Type B pancreatic cell (in vitro differentiated cells): ENCODE measurements at places on chromosomes 11 and 22.

DNA sequence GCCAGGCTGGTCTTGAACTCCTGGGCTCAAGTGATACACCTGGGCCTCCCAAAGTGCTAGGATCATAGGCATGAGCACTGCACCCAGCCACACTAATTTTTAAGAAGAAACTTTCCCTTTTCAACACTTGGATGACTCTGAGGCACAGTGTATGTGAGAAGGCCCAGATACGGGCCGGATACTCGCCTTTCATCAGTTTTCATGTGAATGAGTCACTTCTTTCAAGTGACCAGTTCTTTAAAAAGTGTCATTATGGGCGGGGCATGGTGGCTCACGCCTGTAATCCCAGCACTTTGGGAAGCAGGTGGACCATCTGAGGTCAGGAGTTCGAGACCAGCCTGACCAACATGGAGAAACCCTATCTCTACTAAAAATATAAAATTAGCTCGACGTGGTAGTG lies 120.8 kb downstream of the CTTN start:
- H3K4me3 ChIP-seq = no peak overlapping the region
- H3K27ac ChIP-seq = no peak overlapping the region
- no peaks in the 10 kb centered on the region for H3K36me3 ChIP-seq
- H3K4me1 ChIP-seq = peaks cover 23% of the 10 kb centered on the region

DNA sequence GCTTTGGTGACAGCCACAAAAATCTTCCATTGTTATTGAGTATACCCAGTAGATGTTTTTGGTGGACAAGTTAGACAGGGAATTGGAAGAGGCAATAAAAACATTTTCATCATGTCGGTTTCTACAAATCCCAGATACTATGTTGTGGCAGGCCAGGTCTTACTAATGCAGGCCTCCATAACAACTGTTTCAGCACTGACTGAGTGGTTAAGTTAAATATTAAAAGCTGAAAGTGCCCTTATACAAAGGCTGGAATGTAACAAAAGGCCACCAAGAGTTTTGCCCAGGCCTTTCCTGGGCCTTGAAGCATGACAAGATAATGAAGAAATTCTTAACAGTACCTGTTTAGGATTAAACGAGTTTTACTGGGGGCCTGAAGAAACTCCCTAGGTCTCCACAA lies 29.3 kb downstream of the DMC1 start:
- no peak for DNase-seq
- peaks cover 8% of the 10 kb centered on the region for H3K36me3 ChIP-seq
- H3K27ac ChIP-seq = no peak overlapping the region
- H3K4me3 ChIP-seq = no peak overlapping the region
- no peaks in the 10 kb centered on the region for H3K4me1 ChIP-seq

DNA sequence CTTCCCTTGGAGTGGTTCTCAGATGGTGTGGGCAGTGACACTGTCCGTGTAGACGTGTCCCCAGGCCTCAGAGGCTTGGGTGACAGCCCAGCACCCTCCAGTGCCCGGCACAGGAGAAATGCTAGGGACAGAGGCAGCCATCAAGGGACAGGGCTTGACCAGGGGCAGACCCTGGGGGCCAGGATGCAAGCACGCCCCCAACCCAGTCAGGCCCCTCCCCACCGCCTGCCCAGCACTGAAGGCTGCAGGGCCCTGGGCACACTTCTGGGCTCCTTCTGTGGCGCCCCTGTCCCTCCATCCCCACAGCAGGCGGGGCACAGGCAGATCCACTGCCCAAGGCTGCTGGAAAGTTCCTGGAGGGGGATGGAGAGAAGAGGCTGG lies 11.1 kb downstream of the IGF2 start:
- H3K27ac ChIP-seq = no peak overlapping the region
- no peak overlapping the region for H3K4me3 ChIP-seq
- no peak for DNase-seq
- H3K4me1 ChIP-seq = peaks cover 8% of the 10 kb centered on the region

- H3K4me3 ChIP-seq = no peak overlapping the region
- peaks cover 29% of the 10 kb centered on the region for H3K4me1 ChIP-seq
- no peak for DNase-seq
- H3K27ac ChIP-seq = no peak overlapping the region
- H3K36me3 ChIP-seq = no peaks in the 10 kb centered on the region
- H3K27me3 ChIP-seq = no peaks in the 10 kb centered on the region
Measured at GRCh38 chr11:116035977-116036376, 531.8 kb upstream of the CADM1 start.

- H3K36me3 ChIP-seq = no peaks in the 10 kb centered on the region
- H3K4me3 ChIP-seq = no peak overlapping the region
- DNase-seq = no peak
- no peaks in the 10 kb centered on the region for H3K27me3 ChIP-seq
- no peak overlapping the region for H3K27ac ChIP-seq
- no peaks in the 10 kb centered on the region for H3K4me1 ChIP-seq
Measured at GRCh38 chr22:50318698-50319411, 8.0 kb downstream of the DENND6B start.

- H3K4me3 ChIP-seq = no peak overlapping the region
- no peak for DNase-seq
- H3K4me1 ChIP-seq = peaks cover 30% of the 10 kb centered on the region
- no peak overlapping the region for H3K27ac ChIP-seq
- H3K27me3 ChIP-seq = no peaks in the 10 kb centered on the region
Measured at GRCh38 chr11:72754544-72755155, 2.4 kb upstream of the ARAP1 start.
